ENCODE measurements at places on chromosomes 3 and 15.

DNA sequence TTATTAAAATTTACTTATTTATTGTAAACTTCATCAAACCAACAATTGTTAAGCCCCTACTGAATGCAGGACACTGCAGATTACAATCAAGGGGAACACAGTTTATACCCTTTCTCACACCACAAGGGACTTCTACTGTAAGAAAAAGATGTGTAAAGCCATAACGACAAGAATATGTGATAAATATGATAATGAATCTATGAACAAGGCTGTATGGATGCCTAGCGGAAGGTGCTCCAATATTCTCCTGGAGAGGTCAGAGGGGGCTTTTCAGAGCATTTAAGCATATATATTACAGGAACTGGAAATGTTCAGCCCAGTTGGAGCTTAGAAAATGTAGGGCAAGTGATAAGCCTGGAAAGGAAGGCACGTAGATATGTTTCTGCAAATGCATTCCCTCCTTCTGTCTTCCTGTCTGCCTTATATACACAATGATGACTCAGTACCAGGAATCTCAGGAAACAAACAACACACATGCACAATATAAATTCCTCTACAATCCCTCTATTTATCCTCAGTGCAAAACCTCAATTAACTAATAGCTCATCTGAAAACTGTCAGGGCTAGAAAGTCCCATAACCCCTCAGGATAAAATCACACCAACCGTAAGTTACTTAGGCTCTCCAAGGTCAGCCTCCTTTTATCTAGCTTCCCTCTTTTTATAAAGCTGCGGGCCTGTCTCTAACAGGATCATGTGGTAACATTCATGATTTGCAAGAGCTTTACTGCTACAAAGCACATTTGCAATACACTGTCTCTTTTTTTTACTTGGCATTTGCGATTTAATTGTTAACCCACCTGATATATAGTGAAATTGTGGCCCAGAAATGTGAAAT lies 393.1 kb downstream of the LPP start:
- no peak for DNase-seq

GRCh38 chr15:48437178-48437577 lies 105.9 kb downstream of the DUT start:
- no peak for DNase-seq

DNA sequence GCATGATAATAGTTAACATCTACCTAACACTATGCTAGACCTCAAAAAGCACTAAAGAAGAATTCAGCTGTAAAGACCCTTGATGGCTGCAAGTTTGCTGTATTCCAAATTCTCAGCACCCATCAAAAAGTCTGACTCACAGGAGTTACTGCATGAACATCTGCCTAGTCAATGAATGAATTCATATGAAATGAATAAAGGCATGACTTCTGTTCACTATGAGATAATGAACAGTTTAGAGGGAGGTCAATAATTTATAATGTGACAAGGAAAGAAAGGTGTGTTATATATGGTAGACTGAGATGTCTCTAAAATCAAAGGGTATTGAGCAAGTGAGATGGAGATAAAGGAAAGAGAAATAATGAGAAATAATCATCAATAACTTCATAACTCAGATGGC lies 508.2 kb upstream of the TGFBR2 start:
- no peak for DNase-seq

DNA sequence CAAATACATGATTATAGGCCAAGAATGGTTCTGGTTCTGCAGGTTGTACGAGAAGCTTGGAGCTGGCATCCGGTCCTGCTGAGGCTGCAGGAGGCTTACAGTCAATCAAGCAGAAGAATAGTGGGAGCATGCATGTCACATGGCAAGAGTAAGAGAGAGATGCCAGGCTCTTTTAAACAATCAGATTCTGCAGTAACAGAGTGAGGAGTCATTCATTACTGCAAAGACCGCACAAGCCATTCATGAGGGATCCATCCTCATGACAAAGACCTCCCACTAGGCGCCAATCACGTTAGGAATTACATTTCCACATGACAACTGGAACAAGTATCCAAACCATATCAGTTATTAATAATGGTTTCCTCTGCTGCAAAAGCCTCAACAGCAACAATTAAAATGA lies 536.8 kb downstream of the CADM2 start:
- DNase-seq, result no peak

DNA sequence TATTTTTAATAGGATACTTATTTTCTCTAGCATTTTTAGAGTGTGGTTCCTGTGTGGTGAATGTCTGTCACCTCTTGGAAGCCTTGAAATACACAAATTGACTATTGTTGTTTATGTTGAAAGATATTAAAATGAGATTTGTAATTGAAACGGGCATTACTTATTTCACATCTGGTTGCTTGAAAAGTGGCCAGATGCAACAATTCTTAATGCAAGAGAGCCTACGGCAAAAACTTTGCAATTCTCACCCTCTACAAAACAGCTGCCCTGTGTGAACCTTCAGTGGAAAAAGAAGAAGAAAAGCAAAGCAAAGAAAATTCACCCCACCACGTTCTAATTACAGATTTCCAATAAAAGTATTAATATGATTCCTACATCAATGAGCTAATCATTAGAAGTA lies 46.6 kb downstream of the PPARG start:
- no peak for DNase-seq

GRCh38 chr15:39200586-39200985 lies 380.3 kb upstream of the THBS1 start:
- DNase-seq, result no peak

DNA sequence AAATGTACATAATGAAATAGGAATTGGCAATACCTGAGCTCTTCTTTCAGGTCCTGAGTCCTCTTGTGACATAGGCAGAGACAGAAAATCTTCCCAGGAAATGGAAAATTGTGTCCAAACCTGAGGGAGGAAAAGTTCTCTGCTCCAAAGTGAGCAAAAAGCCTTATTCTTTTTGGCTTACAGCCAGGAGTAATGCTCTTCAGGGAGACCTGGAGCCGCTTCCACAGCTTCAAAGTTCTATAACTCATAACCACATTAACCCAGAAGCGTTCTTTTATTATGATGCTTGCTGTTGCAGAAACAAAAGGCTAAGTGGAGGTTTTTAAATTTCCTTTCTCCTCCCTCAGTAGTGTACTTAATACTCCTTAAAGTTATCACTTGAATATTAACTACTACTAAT lies 633 bp downstream of the IGSF10 start:
- no peak for DNase-seq

DNA sequence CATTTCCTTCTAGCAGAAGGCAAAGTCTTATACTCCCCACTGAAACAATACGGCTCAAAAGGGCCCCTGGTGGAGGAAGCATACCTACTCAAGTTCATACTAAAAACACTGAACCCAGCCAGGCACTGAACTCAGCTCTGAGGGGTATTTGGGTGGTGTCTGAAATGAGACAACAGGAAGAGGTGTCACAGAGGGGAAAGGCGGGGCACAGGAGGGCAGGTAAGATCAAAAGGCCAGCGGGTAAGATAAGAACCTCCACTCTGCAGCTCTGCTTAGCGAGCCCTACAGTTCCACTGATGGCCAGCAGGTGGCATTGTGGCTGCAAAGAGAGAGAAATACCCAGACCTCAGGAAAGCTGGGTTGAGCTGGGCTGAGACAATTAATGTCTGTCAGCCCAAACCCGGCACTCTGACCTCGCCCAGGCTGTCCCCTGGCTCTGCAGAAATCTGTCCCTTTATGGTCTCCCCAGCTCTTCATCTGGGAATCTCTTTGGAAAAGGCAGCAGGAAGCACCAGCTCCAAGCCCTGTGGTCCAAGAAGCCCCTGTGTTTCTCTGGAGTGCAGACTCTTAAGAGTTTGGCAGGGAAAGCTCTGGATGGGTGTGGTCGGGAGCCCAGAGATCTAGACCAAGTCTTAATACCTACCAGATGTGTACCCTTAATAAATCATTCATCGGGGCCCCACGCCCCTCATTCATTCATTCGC lies 8.4 kb downstream of the MFGE8 start:
- peak; percentile 75 for DNase-seq

DNA sequence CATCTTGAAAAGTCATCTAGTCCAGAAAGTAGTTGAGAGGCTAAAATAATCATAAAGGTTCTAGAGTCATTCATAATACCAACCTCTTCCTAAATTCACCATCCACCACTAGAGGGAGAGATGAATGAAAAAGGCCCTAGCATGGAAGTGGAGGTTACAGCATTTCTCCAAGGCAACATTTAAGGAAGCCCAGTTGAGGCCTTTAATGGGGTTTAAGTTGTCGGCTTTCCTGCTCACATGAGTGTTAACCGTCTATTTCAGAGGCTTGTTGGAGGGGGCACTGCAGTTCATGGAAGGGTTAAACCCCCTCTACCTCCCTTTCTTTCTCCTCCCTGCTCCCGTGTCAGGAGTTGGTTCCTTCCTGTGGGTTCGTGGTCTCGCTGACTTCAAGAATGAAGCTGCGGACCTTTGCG lies 3.8 kb upstream of the SLCO3A1 start:
- DNase-seq, result no peak

DNA sequence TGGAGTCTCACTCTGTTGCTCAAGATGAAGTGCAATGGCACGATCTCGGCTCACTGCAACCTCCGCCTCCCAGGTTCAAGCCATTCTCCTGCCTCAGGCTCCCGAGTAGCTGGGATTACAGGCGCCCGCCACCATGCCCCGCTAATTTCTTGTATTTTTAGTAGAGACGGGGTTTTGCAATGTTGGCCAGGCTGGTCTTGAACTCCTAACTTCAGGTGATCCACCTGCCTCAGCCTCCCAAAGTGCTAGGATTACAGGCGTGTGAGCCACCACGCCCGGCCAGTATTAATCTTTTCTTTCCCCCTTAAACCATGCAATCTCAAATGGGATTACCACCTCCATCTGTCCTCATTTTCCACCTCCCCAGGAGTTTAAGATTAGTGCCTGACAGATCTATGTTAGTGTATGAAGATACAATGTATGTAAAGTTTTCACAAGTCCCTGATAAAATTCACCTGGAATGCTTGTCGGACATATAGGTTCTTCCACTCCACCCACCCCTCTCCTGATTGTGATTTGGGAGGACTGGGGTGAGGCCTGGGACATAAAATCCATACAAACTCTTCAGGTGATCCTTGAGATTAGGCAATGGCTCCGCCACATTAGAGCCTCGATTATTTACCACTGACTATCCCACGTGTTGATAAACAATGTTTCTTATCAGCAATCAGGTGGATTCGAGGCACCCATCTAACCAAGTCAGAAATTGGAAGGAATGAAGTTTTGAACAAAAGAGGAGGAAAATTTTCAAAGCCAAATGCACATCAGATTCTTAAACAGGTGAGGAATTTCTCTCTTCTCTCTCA lies 1.2 kb downstream of the PARL start:
- no peak for DNase-seq

- DNase-seq, result no peak
Observed at GRCh38 chr3:46882377-46883053, 5.0 kb downstream of the PTH1R start.

GRCh38 chr15:52180196-52180835 lies 10.9 kb downstream of the GNB5 start:
- DNase-seq, result no peak

DNA sequence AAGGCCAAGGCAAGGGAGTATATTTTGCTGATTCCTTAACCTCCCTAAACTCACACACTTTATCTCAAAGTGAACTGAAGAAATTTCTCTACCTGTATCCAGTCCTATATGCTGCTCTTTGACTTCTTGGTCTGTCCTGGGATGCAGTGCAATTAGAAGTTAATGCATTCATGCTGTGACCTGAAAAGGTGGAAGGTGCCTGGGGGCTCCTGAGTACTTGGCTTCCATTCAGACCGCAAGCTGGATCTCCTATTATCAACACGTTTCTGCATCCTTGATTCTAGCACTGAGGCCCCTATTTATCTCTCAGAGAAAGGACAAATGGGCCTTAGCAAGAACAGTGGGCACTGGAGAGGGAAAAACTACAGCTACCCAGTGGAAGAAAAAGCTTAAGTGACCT lies 17.7 kb upstream of the CADPS start:
- no peak for DNase-seq

- DNase-seq, result no peak
Observed at GRCh38 chr3:124731760-124732159, 1.5 kb downstream of the UMPS start.

DNA sequence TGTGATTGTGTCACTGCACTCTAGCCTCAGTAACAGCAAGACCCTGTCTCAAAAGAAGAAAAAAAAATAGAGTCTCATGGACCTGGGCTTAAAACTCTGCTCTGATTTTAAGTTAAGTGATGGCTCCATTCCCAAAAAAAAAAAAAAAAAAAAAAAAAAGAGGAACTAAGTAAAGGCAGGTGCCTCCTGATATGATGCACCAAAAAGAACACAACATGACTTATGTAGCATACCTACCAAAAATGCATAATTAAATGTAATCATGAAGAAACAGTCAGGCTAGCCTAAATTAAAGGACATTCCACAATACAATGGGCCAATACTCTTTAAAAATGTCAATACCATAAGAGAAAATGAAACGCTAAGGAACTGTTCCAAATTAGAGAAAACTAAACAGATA lies 5.4 kb upstream of the IREB2 start:
- no peak for DNase-seq

DNA sequence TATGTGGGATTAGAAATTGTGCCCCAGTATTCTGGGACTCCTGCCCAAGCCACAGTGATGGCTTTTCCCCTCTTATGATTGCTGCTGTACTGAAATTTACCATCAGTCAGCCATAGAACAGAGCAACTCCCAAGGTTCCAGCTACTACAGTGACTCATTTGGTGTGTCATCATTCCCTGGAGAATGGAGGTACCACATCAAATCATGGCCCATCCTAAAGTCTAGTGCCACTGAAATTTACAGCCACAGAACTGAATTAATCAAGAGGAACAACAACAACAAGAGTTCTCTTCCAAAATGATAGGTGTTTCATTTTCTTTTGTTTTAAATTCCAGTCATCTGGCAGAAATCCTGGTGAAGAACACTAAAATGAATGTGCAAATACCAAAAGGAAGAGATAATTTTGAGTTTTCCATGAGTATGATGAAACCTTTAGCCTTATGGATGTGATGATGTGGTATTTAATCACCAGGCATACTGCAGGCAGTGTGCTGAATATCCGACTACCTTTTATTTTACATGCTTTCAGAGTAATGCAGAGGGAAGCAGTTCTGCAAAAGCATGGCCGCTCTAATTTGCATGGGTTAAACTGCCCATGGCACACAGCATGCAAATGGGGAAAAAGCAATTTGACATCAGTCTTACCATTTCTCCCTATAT lies 75.6 kb upstream of the SLC2A2 start:
- no peak for DNase-seq

DNA sequence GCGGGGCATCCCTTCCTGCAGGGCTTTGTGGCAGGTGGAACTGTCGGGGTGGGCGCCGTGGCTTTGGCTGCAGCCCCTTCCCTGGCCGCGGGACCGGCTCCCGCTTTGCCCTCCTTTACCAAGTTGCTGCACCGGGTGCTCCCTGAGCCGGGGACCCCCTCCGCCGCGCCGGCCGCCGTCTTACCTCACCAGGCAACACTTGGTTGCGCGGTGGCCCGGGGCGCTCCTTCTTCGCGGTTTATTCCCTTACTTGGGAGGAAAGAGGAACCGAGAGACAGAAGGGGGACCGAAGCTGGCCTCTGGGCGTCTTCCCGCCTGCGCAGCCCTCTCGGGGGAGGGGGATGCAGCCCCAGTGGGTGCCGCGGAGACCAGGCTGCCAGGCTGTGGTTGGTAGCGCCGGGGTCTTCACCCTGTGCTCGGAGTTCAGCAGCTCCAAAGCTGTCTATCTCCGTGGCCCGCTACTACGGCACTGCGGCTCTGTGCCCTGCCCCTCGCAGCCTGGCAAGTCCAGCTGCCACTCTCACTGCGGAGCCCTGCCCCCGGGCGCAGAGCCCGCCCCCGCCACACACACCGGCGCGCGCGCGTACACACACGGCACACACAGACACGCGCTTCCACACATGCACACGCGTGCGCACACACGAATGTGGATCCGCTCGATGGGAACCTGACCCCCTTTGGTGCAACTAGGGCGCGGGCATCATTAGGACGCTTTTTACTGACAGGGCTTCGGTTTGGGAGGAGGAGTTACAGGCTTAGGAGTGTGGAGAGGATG lies at the start of gene DGKG:
DGKG (minus strand) TSS at position 473 of the 775 bp plus-strand sequence. CDS start 41,775 bp downstream, outside the sequence.
- DNase-seq, result no peak

Data from iPS DF 6.9 (cell line).